DMS53 (cell line): ENCODE measurements at places on chromosomes 11 and 22.
A peak's percentile ranks its signal among the peaks of the same experiment; 100 is the strongest.

DNA sequence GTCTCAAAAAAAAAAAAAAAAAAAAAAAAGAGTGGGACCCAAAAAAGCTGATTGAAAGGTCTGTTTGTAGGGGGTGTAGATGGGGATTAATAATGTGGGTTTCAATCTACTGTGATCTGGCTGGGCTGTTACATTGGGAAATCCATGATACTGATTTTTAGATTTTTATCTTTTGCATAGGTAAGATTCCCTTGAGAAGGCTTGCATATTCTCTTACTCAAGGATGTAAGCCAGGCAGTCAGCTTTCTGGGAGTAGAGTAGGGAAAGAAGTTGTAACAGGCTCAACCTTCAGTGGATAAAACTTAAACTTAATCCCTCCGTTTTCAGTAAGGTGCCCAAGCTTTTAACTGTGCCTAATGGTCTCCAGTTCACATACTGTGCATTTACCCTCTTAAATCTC lies 1.9 kb upstream of the CHEK1 start:
- no peak for DNase-seq

DNA sequence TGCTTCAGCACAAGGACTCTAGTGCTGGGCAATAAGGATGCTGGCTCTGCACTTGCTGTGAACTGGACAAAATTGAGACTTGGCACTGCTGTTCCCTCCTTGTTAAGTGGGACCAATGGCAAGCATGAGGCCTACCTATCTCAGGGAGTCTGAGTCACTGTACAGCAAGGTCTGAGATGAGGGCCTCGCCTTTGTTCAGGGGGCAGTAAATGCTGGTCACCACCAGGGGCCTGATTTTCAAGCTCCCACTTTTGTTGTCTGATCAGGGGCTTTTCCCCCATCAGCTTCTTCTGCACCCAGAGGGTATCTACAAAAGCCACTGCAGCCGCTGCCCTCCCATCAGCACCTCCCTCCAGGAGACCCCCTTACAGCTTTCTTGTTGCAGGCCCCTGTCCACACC lies 22.8 kb downstream of the DHCR7 start:
- peak; percentile 52 for DNase-seq

DNA sequence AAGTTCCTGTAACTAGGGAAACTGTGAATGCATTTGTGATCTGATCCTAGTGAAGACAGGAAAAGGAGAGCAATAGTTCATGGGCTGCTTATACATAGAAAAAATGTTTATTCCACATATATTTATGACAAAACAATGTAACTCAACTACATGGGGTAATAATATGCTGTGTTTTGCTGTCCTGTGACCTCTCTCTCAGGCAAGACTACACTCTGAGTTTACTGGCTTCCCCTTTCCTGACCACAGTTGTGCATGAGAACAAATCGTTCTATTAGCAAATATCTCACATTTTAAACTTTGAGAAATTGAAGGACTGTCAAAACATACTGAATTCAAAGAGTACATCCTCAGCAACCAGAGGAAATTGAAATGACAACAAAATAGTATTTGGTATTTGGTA lies 161.9 kb upstream of the TRPC6 start:
- DNase-seq: no peak

DNA sequence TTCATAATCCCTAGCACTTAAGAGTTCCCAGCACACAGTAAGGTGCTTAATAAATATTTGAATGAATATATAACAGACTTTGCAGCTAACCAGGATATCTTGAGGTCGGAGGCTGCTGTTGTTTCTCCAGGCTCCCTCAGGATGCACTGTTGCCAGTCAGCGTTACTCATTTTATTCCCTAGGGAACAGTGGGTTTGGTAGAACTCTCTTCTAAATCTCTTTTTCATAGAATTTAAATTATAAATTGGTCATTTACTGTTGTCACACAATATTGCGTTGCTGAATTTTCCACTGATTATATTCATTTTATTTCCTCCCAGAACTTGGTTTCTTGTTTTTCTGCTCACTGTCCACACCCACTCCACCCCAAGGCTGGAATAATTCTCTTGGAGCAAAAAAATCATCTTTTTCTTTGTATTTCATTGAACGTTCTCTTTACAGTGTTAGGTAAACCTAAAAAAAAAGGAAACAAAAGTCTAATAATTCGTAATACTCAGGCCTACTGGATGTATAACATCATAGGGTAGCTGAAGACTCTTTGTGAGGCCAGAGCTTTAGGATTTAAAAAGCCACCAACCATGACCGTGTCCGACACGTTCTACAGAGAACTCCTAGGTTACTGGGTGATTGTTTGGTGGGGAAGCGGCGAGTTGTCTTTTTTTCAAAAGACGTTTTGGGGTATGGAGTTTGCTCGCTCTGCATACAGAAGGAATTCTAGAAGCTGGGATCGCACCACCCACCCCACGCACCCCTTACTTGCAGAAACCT lies 766 bp upstream of the CAPRIN1 start:
- peak; percentile 80 for DNase-seq

DNA sequence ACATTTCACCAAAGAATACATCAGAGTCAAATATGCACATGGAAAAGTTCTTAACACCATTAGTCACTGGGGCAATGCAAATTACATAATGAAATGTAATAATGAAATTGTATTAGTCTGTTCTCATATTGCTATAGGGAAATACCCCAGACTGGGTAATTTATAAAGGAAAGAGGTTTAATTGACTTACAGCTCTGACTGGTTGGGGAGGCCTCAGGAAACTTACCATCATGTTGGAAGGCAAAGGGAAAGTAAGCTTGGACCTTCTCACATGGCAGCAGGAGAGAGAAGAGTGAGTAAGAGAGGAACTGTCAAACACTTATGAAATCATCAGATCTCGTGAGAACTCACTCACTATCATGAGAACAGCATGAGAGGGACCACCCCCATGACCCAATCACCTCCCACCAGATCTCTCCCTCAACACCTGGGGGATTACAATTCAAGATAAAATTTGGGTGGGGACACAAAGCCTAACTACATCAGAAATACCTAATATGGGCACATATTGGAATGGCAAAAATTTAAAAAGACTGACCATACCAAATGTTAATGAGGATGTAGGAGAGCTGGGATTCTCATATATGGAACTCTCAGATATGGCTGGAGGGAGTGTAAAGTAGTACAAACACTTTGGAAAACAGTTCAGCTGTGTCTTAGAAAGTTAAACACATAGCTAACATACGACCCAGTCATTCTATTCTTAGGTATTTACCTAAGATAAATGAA lies 65.1 kb upstream of the CD44 start:
- no peak for DNase-seq

DNA sequence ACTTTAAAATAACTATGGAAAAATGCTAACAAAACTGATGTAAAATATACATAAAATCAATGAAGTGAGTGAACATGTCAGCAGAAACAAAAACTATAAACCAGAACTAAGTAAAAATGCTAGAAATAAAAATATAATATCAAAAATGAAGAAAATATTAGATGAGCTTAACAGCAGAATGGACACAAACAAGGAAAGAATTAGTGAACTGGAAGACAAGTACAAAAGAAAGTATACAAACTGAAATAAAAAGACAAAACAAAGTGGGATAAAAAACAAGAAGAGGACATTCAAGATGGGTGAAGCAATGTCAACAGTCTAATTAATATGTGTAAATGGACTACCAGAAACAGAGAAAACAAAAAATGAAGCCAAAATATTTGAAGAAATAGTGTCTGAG lies 339.2 kb downstream of the NXPE2 start:
- DNase-seq: no peak

DNA sequence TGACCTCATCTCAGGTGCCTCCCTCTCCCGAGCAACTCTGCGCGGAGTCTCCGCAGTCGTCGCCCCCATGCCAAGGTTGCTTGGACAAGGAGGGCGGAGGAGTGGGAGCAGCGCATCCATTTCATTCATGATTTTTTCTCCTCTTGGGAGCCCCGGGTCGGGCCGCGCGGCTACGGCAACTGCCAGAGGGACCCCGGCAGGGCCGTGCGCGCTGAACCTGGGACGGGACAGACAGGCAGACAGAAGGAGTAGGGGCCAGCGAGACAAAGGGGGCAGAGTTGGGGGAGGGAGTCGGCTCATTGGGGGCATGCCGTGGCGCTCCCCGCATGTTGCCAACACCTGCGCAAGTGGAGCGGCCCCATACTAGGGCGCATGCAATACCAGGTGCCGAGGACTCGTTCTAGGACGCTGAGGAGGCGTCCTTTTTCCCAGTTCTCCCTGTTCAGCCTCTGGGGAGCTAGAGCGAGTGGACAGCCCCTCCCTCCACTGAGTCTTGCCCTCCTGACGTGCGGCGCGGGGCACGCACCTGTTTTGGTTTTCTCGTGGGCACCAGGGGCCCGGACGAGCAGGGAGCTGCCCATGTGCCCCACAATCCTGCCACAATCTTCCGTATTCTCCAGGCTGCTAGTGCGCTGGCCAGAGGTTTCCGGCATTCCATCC lies 501 bp upstream of the PTPN5 start:
- DNase-seq: peak; percentile 52

DNA sequence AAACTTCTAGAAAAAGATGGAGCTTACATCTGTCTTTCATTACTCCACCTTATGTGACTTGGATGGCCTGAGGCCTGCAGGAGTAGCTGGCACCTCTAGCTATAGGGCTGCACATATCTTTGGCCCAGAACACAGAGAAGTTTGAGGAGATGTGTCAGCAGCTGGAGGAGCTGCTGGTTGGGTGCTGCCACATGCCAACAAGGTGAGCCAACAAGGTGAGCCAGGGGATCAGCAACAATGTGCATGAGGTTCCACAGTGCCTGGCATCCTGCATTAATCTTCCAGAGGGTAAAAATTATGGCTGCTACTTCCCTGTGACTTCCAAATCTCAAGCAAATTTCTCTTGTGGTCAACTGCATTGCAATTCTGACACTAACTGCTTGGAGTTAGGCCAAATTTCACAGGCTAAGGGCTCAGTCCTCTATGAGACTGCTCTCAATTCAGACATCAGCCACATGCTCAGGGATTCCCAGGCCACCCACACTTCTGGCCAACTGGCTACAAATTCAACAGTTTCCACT lies 16.0 kb downstream of the RBM7 start:
- DNase-seq: no peak

- no peak for DNase-seq
Measured at GRCh38 chr22:23452231-23453010, 127.7 kb downstream of the IGLL1 start.

- DNase-seq: no peak
Measured at GRCh38 chr11:15824060-15824459, 532.3 kb downstream of the SOX6 start.

- peak; percentile 74 for DNase-seq
Measured at GRCh38 chr11:706439-706956, 467 bp downstream of the EPS8L2 start.

DNA sequence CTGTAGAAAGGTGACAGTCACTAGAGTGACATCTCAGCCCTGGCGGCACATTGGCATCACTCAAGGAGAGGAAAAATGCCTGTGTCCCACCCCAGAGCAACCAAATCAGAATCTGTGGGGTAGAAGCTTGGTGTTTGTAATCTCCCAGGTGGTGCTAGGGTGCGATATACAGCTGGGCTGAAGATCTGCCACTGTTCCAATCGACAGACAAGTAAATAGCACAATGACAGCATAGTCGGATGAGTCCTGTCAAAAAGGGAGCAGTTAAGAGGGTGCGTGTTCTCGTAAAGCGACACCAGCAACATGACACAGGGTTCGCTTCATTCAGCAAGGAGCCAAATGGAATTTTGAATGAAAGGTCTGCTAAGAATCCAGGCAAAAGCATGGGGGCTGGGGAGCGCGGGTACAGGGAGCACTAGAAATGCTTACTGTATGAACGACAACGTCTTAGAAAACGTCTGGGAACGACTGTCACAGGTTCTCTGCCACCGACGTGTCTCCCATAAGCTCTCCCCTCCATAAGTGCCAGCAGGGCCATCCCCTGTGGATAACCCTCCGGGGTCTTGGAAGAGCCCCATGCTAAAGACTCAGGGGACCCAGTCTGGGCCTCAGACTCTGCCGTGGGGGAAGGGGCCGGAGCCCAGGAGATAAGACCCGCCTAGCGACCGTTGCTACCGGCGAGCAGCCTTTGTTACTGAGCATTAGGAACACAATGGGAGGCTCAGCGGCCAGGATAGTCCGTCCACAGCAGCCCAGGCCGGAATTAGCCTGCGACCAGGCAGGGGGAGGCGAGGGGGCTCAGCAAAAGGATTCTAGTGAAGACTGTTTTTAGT lies 20.8 kb downstream of the ADA2 start:
- peak; percentile 75 for DNase-seq

GRCh38 chr11:69305885-69306540 lies 12.1 kb downstream of the MYEOV start:
- DNase-seq: no peak

DNA sequence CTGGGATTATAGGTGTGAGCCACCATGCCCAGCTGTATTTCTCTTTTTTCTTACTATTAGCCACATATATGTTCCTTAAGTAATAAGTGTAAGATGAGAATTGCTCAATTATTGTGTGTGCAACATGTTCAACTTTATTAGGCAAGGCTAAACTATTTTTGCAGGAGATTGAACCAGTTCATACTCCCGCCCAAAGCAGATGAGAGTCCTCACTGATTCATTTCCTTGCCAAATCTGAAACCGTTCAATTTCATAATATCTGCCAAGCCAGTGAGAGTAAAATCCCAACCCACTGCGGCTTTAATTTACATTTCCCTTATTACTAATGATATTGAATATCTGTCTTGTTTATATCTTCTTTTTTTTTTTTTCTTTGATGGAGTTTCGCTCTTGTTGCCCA lies 48.4 kb downstream of the KCNJ4 start:
- DNase-seq: no peak

DNA sequence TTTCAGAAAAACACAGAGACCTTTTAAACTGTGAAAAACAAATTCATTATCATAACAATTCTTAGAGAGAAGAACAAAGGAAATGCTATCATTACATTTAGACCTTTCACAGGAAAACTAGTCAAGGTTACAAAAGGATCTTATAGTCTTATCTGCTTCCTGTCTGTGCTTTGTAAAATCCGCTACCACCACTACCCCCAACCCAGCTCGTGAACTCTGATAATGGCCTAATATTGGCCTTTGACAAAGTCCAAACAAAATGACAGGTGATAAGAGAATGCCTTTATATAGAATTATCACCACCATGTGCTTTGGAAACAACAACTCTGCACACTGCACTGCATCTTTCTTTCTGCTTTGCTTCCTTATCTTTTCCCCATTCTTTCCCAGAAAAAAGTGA lies 272.5 kb downstream of the SBF2 start:
- DNase-seq: no peak

DNA sequence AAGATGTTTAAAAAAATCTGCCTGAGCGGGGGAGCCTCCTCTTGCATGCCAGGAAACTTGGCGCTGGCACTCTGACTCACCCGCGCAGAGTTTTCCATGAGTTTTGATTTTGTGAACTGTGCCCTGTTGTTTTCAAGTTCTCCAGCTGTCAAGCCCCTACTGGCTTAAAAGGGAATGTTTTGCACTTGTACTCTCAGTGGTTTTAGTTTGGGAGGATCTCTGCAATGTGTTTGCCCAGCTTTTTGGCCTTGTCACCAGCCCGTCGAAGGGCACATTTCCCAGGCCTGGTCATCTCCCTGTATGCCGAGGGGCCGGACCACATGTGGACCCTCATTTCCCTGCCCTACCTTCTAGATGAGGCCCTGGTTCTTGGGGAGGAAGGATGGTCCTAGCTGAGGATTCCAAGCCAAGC lies 12.2 kb downstream of the MRGPRF start:
- DNase-seq: peak; percentile 49

GRCh38 chr11:108224366-108224765 lies 1.5 kb downstream of the ATM start:
- DNase-seq: no peak
